CD4-positive, alpha-beta memory T cell (primary cell): ENCODE measurements at places on chromosomes 5 and 9.

DNA sequence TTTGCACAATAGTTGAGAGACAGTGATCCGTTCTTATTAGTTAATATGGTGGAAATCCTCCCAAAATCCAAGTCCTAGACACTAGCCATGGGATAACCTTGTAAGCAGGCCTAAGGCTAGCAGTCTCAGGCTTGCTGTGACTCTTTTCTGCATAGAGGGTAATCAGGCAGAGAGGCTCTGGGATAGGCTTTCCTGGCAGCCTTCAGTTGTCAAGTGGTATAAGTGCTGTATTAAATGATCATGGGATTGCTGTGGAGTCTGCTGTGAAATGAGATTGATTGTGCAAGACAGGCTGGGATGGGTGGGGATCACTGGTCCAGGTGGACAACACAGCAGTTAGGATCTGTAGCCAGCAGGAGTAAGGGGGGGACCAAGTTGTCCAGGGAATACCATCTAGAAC is 416.4 kb downstream of the TLE4 start:
- DNase-seq, result no peak

DNA sequence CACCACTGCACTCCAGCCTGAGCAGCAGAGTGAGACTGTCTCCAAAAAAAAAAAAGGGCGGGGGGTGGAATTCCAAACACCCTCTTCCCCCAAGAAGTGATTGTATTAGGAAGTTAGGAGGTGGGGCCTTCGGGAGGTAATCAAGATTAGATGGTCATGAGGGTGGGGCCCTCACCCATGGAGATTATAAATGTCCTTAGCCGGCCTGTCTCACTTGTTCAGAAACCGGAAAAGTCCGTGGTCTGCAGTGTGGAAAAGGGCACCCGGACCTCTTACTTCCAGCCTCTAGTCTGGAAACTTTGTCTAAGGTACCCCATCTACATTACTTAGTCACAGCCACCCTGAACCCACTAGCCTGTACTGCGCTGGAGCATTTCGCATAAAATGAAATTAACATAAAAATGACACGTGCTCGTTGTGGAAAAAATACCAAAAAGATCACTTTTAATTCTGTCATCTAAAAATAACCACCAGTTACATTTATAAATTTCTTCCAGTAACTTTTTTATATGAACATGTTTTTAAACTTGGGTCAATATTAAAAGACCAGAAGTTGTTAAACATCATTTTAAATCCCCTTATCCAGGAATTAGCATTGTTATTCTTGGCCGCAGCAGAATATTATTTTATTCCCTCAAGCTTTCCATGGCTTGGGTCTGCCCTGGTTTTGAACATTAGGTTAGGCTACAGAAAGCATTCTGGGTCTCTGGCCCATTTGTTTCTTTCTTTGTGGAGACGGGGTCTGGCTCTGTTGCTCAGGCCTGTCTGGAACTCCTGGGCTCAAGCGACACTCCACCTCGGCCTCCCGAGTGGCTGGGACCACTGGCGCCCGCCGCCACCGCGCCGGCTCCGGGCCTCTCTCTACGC is 1.2 kb upstream of the CKS2 start:
- DNase-seq, result no peak

- DNase-seq, result no peak
Observed at GRCh38 chr5:129027260-129027659, 62.0 kb downstream of the SLC27A6 start.

DNA sequence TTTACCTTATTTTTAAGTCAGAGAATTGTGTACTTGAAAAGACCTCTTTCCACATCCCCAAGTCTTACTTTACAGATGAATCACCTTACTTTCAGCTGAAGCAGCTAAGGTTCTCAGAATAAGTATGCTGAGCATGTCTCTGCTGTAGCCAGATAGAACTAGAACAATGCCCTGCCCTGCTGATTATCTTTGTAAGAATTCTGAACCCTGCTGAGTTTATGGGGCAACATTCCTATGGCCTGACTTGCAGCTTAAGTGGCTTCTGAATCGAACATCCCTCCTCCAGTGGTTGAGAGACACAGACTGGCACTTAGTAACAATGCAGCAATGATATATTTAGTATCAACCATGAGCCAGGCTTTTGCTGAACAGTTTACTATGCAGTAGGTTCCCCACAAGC is 592.0 kb upstream of the WWC1 start:
- no peak for DNase-seq

- no peak for DNase-seq
Observed at GRCh38 chr5:99025298-99026045, 96.7 kb upstream of the CHD1 start.
